Activated naive CD8-positive, alpha-beta T cell treated with anti-CD3 and anti-CD28 coated beads, Interleukin-2, amount 10 ng/mL, durations not matched to agents 7 days and 5 days (primary cell): ENCODE measurements at places on chromosomes 5 and 9. TPM values are rescaled to one million over a fixed set of nuclear protein-coding genes. Genes with fewer than 3 reads are reported as not detected.

- H3K27ac ChIP-seq: no peak overlapping the region
- H3K36me3 ChIP-seq: no peaks in the 10 kb centered on the region
Observed at GRCh38 chr5:125481506-125482465, 735.3 kb upstream of the ZNF608 start.

PCDHGA8 gene
- 0.11 TPM for total RNA-seq

GRCh38 chr5:64229163-64229774 lies 63.6 kb downstream of the RNF180 start:
- no peaks in the 10 kb centered on the region for H3K4me1 ChIP-seq
- no peak for DNase-seq
- H3K27ac ChIP-seq: no peak overlapping the region
- no peaks in the 10 kb centered on the region for H3K27me3 ChIP-seq
- no peak overlapping the region for H3K4me3 ChIP-seq

- no peak overlapping the region for H3K27ac ChIP-seq
- H3K27me3 ChIP-seq: peaks cover 9% of the 10 kb centered on the region
- H3K36me3 ChIP-seq: no peaks in the 10 kb centered on the region
Observed at GRCh38 chr9:71628247-71628646, 140.1 kb downstream of the CEMIP2 start.

DNA sequence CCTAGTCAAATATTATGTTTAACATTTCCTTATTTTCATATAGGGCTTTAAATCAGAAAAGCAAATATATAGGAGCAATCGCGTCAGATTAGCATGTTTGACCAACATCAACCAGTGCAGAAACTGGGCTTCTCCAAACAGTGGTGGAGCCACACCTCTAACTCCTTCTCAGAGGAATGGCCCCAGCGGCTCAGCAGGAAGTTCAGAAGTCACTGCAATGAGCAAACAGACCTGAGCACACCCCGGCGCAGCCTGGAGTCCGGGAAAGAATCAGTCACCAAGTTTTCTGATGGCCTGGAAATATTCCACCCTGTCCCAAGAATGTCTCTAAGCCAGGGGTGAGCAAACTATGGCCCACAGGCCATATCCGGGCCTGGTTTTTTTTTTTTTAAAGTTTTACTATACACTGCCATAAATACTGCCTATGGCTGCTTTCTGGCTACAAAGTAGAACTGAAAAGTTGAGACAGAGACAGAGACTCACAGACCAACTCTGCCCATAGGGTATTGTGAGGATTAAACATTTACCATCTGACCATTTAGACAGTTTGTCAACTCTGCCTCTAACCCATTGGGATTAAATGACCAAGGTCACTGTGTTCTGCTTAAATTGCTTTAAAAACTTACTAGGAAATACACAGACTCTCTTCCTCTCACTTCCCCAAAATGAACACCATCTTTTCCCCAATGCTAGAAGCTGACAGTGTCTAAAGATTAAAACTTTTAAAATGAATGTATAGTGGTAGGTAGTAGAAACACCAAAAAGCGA lies 5.4 kb downstream of the GOLM1 start:
- H3K4me3 ChIP-seq: no peak overlapping the region
- no peak for DNase-seq
- peaks cover 4% of the 10 kb centered on the region for H3K4me1 ChIP-seq
- H3K27me3 ChIP-seq: peaks cover 24% of the 10 kb centered on the region
- no peak overlapping the region for H3K27ac ChIP-seq

DNA sequence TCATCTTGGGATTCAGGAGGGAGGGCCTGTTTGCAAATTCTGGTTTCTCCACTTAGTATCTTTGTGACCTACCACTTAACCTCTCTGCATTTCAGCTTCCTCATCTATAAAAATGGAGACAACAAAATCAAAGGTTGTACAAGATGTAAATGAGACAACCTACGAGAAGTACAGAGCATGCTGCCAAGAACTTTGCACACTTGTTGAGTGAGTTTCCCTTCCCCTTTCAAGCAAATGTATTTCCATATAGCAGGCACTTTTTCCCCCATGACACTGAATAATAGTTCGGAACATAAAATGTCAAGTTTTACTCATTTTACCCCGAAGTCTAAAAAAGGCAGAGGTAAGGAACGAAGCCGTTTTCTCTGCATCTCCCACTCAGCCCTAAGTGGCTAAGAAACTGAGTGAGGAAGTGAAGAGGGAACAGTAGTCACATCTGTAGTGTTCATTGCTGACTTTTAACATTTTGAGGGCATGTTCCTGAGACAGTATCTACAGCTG lies 159.0 kb downstream of the TLE1 start:
- no peak for DNase-seq
- H3K4me1 ChIP-seq: no peaks in the 10 kb centered on the region
- H3K36me3 ChIP-seq: no peaks in the 10 kb centered on the region
- no peak overlapping the region for H3K27ac ChIP-seq
- H3K27me3 ChIP-seq: no peaks in the 10 kb centered on the region
